ENCODE measurements at places on chromosomes 7 and 10.

DNA sequence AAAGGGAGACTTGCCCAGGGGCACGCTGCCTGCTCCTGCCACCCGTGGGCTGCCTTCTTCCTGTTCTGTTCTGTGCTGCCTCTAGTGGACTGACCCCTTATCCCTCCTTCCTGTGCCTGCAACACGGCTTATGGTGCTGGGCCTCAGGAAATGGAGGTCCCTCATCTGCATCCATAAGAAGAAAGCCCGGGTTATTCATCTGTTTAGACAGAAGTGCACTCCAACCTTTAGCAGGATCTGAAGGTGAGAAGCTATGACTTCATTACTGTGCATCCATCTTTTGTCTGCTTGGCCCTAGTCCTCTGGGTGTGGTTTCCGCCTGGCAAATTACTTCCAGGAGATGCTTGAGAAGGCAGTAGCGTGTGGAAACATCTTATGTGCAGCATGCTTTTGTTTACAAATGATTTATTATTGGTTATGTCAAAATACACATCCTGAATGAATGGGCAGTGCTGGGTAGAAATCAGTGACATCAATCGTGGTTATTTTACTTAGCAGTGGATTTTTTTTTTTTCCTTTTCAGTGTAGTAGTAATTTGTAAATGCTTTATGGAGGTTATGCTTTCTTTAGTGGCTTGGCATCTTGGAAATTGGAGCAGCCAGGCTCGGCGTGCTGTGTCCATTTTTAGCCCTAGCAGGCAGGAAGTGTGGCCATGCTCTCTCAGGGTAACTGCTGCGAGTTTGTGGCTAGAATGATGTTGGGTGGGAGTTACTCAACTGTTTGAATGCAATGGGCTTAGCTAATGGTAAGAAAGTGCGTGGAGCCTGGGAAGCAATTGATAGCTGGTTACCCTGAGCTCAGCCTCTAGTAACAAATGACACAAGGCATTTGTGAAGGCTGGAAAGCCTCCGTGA lies 12.7 kb downstream of the PTPRE start:
- DNase-seq, result no peak

GRCh38 chr10:122669045-122669444 lies 30.6 kb downstream of the C10orf120 start:
- DNase-seq, result no peak

- DNase-seq, result no peak
Observed at GRCh38 chr7:36202398-36202797, 49.3 kb downstream of the EEPD1 start.

DNA sequence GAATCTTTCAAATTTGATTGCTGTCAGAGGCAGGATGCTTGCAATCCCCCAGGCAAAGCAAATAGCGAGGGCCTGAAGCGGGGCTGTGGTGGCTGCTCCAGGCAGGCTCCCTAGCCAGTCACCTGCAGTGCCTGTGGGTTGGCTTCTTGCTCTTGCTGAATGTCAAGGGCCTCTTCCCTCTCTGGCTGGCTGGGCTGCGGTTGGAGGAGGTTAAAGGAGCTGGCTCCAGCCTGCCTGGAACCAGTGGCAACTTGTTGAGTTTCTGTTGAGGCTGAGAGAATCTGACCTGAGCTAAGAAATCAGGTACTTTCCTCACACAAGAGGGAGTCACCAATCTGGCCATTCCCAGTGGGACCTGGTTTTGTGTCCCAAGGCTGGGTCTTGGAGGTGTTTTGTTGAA lies 134.7 kb downstream of the TMEM178B start:
- DNase-seq, result no peak

DNA sequence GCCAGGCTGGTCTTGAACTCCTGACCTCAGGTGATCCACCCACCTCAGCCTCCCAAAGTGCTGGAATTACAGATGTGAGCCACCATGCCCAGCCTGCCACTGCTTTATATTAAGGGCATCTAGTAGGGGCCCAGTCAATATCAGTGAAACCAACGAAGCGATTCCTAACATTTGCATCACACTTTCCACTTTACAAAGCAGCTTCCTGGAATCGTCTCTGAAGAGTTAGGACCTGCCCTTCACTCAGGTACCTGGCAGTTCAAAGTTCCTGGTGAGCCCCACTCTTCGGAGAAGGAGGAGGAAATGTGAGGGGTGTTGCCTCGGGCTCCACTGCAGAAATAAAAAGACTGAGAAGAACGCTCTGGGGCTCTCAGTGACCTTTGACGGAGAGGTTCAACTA lies 31.1 kb upstream of the EZH2 start:
- no peak for DNase-seq

- no peak for DNase-seq
Observed at GRCh38 chr7:96495751-96496216, 173.9 kb upstream of the SLC25A13 start.

- no peak for DNase-seq
Observed at GRCh38 chr10:120387326-120387725, 69.7 kb upstream of the PLPP4 start.

- no peak for DNase-seq
Observed at GRCh38 chr10:7122561-7122960, 288.3 kb downstream of the SFMBT2 start.

GRCh38 chr7:28581351-28581750 lies 169.0 kb downstream of the CREB5 start:
- DNase-seq, result no peak

GRCh38 chr7:134419875-134420274 lies 39.0 kb downstream of the AKR1B1 start:
- no peak for DNase-seq

DNA sequence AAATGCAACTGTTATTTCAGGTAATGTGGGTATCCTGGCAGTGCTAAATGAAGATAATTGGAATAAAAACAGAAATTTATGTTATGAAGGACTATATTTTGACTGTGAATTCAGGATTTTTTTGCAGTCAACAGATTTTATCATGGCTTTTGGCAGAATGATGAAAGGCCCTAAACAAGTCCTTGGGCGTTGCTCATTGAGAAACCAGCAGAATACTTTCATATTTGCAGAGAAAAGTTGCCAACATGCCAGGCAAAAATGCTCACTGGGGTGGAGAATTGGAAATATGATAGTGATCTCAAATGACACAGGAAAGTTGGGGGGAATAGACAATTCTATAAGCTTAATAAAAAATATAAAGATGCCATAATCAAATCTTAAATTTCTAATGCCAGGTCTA lies 121.1 kb downstream of the GPR85 start:
- no peak for DNase-seq

GRCh38 chr7:129295015-129295423 lies 70.2 kb downstream of the AHCYL2 start:
- no peak for DNase-seq

DNA sequence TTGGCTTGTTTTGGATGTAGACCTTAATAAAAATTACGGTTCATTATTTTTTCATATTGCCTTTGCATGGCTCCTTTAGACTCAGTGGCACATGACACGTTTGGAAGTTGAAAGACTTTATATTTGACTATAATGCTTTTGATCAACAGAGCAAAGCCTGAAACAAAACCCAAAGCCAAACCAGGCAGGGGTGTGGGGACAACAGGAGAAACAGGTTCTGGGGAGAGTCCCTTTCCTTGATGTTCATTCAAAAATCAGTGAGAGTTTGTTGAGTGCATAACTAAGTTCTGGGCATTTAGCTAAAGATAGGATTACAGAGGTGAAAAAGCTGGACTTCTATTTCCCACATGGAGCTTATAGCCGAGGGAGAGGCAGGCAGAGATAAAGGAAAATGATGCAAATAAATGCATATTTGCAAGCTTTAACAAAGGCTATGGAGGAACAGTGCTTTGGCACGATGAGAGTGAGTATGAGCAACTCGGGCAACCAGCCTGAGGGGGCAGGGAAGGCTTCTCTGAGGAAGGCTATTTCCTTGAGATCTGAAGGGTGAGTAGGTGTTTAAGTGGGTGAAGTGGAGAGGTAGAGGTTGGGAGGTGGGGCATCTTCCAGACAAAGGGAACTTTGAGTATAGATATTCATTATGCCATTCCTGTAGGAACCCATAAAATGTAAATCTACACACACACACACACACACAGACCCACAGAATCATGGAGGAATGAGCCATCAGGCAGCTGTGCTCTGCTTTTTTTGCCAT lies 34.5 kb upstream of the PDZD8 start:
- DNase-seq, result no peak

DNA sequence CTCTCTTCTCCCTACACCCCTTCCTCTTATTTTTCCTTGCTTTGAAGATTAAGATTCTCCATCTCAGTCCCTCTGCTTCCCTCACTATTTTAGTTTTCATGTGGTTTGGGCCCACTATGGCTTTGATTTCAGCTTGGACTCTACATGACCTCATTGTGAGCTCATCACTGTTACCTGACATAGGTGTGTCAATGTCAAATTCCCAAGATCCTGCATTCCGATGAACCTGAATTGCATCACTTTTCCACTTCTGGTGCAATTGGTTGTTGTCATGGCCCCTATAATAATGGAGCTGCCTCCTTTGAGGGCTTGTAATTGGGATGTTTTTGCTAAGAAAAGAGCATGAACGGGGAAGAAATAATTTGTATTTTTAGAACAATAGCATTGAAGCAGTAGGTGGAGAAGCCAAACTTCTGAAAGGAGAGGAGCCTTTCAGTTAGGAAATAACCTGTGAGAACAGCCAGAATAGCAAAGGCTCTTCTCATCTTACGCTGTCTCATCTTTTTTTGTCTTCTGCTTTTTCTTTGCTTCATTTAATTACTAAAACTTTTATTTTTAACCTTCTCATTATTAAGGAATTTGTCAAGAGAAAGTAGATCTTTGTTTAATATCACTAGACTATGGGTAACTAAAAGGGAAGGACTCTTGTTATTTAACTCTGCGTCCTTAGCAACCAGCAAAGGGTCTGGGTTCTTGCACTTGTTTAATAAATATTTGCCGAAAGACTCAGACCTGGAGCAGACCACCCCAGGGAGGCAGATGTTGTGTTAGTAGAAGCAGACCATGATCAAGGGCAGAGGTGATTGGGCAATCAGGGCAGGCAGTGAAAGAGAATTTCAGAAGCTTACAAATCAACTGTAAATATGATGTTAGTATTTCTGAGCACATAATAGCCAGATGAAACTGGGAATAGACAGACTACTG lies 95.4 kb downstream of the TES start:
- DNase-seq, result no peak

- DNase-seq, result no peak
Observed at GRCh38 chr7:36621396-36621795, 102.9 kb downstream of the AOAH start.

DNA sequence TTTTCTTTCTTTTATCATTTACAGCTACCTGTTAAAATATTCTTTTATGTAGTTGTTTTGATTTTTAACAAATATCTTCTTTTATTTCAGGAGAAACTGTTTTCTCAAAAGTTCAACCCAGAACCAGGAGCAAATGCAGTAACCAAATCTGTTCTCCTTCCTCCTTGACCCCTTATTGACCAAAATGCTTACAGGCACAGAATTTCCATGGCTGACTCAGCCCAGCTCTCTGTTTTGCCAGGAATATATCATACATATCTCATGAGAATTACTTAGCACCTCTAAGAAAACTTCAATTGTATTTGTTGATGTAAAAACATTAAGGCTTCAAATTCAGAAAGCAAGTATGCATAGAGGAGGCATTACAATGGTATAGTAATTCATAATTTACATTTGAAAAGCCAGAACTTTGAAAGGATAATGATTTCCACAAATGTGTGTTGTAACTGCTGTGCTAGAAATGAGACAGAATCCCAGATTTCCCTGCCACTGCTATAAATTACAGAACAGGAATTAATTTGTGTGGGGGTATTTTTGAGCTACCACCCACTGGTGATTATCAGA lies 2.2 kb downstream of the GSAP start:
- DNase-seq, result no peak

DNA sequence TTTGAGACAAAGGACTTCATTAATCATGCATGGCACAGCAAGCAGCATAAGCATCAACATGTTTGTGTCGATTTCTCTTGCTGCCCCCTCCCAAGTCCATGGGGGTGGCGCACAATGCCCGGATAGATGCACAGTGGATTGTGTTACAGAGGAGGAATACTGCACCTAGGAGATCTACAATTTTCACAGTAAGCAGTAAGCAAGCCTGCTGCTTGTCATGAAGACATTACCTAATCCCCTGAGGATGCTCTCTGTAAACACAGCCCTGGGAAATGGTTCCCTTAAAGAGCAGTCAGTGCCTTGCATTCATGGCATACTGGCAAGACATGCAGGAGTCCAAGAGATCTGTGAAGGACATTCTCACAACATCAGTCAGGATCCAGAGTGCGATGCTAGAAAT lies 137.7 kb downstream of the ETV1 start:
- no peak for DNase-seq

DNA sequence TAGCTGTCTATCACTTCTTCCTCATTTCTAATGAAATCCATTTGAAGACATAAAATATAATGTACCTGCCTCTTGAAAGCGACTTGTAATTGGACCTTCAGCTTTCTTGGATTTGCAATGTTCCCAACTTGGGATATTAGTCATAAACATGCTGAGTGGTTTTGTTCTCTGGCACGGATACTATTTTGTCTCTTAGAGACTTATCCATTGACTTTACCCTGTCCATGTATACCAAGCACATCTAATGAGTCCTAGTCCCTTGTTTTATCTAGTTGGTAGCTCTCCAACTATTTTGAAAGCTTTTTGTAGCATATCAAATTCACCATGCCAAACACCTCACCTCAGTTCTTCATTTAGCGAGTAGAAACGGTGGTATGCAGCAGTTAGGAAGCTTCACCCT lies 18.9 kb downstream of the PLEKHS1 start:
- DNase-seq, result no peak

GRCh38 chr7:340979-341694 lies 51.2 kb downstream of the FOXL3 start:
- DNase-seq, result no peak

GRCh38 chr10:8096931-8097330 lies 42.4 kb downstream of the GATA3 start:
- DNase-seq, result no peak

- no peak for DNase-seq
Observed at GRCh38 chr10:123147635-123148413, at the start of gene HMX2. Gene HMX2, plus strand, starts transcription at chr10:123148136. Its CDS starts 243 bp downstream, at chr10:123148379.

GRCh38 chr10:125009661-125010161 lies 67.8 kb downstream of the ZRANB1 start:
- no peak for DNase-seq

DNA sequence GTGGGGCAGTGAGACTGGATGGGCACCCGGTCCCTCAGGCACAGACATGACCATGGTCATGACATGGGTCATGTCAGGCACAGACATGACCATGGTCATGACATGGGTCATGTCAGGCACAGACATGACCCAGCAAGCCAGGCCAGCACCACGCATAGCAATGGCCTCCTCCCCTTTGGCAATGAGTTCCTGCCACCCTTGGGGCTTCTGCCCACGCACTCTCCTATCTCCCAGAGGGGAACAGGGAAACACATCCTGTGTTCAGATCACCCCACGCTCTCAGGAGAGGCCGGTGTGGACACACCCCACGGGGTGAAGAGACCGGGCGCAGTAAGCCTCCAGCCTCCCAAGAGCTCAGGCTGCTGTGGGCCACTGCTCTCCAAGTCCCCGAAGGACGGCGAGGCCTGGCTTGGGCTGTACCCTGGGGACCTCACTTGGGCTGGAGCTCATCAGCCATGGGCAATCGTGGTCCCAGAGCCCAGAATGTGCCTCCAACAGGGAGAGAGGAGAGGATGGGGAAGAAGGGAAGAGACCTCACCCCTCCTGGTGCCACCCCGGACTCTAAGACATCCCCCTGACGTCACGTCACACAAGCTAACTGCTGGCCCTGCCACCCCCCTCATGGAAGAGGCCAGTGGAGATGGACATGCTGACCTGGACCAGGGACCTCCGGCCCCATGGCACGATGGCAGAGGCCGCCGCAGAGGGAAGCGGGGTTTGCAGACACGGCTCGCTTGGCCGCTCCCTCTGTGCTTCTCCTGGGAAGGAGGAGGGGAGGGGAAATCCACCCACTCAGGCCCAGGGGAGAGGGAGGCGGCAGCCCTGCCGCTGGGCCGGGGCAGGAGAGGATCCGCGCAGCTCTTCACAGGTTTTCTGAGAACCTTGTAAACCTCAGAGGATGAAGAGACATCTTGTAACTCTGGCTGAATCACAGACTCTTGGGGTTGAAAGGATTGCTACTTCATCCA lies 269.6 kb downstream of the ELFN1 start:
- no peak for DNase-seq
